CMK (cell line): ENCODE measurements at places on chromosomes 1 and 21.

DNA sequence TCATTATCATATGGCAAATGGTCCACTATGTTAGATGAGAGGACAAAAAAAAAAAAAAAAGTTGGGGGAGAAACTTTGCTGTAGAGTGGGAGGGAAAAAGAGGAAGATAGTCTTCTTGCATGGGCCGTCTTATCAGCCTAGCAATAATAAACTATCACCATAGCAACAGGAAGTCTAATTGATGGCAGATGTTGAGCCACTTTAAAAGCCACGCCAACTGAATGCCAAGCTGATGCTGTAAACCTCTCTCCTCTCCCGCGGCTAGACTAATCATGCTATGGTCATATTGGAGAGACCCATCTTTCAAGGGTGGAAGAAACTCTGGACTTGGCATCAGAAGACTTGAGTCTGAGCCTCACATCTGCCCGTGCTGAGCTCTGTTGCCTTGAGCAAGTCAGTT, 122.2 kb upstream of the HOOK1 start:
- peak; percentile 39 for DNase-seq

DNA sequence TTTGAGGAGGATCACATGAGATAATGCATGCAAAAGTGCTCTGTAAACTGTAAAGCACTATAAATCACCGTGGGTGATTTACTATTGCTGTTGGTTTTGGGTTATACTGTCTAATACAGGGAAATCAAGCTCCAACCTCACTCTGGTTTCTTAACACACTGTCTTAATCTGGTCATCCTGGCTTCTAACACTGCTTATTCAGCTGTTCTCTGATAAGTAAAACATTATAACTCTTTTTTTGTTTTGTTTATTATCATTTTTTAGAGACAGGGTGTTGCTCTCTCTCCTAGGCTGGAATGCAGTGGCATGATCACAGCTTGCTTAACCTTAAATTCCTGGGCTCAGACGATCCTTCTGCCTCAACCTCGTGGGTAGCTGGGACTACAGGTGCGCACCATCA, 21.9 kb upstream of the LSM10 start:
- no peak for DNase-seq

DNA sequence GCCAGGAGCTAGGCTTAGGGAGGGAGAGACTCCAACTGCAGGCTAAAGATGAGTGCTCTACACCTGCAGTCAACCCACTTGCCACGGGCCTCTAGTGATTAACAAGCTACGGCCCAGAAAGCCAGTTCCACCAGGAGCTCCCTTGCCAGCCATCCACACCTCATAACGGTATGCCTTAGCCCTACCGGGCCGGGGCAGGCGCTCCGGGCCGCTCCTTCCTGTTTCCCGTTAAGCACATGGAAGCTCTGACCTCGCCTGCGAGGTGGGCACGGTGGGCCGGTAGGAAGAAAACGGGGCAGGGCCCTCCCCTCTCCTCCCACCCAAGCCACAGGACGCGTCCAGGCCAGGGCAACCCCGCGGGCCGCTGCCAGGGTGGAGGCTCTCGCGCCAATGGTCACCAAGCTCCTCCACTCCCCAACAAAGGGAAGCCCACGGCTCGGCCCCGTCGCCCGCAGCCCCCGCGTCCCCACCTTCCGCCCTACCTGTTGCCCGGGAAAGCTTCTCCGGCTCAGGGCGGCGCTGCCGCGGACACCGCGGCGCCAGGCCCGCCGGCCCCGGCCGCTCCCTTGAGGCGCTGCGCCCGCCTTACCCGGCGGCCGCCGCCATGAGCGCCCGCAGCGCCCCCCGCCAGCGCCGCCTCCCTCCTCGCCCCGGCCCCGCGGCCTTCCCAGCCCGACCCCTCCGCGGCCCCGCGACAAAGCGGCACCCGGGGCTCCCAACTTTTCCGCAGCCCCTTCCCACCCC, 627 bp downstream of the CERS2 start:
- no peak for DNase-seq

GRCh38 chr1:195721210-195721971, 886.8 kb downstream of the KCNT2 start:
- DNase-seq: no peak

DNA sequence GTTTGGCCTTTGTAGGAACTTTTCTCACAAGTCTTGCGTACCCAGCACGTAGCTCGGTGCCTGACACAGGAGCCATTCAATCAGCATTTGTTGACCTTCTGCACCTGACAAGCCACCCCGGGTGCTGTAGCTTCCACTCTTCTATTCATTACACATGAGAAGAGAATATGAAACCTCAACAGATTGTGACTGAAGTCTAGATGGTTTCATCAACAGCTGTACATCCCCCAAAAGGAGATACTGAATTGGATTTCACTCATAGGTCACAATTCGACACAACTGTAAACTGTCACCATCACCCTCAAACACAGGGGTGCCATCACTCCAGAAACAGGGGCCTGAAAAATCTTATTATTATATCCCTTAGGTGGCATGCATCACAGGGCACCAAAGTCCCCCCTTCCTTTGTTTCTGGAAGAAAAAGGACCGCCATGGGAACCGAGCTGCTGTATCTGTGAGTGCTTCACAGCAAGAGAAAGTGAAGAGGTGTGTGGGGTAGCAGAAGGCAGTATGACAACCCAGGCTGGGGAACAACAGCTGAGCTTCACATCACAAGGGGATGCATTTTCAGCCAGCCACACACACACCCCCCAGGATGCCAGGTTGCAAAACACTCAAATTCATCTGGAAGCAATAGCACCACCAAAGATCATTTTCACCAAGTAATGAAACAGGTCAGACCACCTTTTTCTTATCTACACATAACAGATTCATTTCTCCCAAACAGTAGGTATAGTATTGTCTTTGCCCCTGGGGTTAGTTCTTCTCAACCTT, 225.7 kb downstream of the TOMM20 start:
- DNase-seq: no peak

- no peak for DNase-seq
These were observed 84.3 kb downstream of the COL11A1 start for GRCh38 chr1:103024051-103024450.

GRCh38 chr1:153801028-153801625, 25.9 kb downstream of the SLC27A3 start:
- no peak for DNase-seq

- DNase-seq: no peak
These were observed 8.7 kb upstream of the SLC2A5 start for GRCh38 chr1:9078015-9078751.

DNA sequence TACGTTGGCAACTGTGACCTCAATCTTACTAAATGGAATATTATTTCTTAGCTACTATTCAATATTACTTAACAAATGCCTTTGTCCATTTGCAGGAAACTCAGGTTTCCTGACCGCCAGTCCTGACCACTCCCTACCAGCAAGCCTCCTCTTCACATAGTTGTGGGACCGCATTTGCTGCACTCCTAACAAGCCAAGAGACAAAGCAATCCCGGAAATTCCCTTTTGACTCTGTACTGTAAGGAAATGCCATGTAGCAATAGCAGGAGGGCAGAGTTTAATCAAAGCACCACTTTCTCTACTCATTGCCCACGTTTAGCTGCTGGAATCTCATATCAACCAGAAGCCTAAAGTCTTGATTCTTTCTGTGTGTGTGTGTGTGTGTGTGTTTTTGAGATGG, 28.1 kb upstream of the ACBD6 start:
- no peak for DNase-seq

GRCh38 chr1:185549906-185550305, 184.3 kb upstream of the HMCN1 start:
- DNase-seq: no peak

DNA sequence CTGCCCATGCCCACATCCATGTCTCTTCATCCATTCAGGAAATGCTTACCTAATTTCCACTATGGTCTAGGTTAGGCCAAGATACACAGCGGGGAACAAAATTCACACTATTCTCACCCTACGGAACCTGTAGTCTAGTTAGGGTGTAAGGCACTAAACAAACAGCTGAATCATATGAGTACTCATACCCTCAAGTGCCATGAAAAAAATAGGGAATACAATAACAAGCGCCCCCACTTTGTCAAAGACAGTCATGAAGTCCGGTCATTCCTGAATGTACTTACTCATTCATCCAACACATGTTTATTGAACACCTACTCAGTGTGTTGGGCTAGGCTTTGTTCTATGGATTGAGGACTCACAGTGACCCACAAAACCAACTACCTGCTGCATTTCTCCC, 6.2 kb upstream of the FYB2 start:
- DNase-seq: no peak

DNA sequence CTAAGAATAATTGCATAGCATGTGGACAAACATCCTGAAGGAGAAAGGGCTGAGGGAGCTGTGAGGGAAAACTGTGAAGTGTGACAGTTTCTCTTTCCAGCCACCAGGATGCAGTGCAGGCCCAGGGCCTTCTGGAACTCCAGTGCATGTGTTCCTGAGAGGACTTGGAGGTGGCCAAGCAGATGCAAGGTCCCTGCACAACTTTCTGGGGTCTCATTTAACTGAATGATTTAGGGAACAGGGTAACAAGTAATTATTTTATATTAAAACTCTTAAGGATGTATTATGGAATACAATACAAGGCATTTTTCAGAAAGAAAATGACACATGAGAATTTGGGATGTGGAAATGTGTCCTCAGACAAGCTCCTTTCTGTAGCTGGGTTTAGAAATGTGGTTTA, 61.2 kb upstream of the MCOLN3 start:
- peak; percentile 4 for DNase-seq

- no peak for DNase-seq
These were observed 115.2 kb upstream of the TSPAN2 start for GRCh38 chr1:115204513-115204912.

DNA sequence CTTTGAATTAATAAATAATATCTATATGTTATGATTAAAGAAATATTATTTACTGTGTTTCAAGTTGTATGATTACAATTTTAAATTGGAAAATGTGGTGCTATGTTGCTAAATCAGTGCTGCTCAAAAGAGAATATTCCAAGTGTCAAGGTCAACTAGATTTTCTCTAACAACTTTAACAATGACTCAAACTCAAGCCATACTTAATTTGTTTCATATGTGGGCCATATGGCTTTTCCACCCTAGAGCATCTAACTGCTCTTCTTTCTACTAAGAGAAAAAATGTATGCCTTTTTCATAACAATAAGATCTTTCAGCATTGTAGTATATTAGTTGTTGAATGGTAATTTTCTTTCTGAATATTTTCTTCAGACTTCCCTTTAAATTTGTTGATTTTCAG, 8.3 kb upstream of the SYT14 start:
- no peak for DNase-seq

- no peak for DNase-seq
These were observed 10.3 kb upstream of the PRELP start for GRCh38 chr1:203465146-203465798.

GRCh38 chr1:32465578-32465933, 684 bp downstream of the ZBTB8B start:
- no peak for DNase-seq

DNA sequence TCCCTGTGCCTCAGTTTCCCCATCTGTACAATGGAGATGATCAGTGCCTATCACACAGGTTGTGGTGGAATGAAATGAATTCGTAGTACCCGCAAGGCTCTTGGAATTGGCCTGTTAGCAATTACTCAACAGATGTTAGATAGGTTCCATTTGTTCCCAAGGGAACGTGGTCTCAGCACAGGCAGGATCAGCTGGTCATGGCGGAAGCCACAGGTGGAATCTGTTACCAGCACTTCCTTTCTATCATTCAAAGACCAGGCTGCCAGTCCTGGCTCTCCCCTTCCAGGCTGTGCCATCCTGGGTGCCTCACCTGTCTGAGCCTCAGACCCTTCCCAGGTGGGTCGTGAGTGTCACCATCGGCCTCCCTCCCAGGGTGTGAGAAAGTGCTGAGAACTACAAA, 61.5 kb downstream of the FBXO2 start:
- no peak for DNase-seq

DNA sequence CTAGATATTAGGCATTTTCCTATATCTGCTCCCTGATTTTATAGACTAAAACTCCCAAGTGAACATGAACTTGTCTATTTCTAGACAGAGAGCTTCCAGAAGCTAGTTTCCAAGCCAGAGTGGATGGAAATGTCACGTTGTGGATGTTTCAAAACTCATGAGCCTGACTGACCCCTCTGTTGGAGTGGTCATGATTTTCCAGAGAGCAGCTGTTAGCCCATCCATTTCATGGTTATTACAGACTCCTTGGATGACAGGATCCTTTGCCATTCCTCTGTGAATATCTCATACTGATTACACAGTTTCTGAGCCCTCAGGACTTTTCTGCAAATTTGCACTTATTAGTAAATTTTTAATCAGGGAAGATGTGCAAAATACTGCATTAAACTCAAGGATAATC, 76.8 kb upstream of the ATF3 start:
- no peak for DNase-seq
